CD8-positive, alpha-beta T cell (primary cell): ENCODE measurements at places on chromosomes 7 and 10.

- no peak for DNase-seq
These were observed 1.8 kb downstream of the GNG11 start for GRCh38 chr7:93923296-93923695.

DNA sequence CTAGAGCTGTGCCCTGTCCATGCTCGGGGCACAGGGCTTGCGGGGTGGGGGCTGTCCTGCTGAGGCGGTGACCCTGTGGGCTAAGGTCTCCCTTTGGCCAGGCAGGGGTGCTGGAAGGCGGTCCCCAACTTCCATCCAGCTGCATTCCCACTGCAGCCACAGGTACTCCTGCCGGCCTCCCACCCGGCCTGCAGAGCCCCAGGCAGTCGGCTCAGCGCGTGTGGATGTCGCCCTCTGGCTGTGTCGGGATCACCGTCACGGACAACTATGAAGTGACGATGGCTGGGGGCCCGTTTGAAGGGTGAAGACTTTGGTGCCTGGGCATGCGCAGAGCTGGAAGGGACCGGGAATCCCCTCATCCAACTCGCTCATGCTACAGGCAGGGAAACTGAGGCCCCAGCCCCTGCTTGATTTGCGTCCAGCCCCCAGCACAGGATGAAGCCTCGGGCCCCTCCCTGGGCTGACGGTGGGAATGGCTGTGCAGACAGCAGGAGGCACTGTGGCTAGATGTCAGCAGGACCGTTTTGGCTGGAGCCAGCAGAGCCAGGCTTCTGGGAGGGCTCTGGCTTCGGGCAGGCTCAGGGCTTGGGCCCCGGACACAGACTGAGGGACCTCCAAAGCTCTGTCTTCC, 2.3 kb upstream of the TMEM184A start:
- DNase-seq, result no peak

DNA sequence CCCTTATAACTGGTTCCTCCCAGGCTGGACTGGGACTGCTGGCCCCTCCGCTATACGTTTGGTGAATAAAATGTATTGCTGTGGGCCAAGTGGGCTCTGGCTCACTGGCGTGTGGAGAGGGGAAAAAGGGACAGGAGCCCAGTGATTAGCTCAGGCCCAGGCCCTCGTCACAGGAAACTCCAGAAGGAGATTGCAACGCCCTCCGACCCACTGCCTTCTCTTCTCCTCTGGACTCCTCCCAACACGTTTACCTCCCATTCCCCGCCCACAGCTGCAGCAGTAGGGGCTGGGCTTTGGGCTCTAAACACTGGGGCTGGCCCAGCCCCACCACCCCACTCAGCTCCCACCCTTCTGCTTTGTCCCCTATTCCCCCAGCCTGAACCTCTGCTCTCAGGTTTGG, 173.9 kb downstream of the NEURL1 start:
- DNase-seq, result no peak

- no peak for DNase-seq
These were observed 13.3 kb upstream of the SLC16A12 start for GRCh38 chr10:89548673-89549072.

DNA sequence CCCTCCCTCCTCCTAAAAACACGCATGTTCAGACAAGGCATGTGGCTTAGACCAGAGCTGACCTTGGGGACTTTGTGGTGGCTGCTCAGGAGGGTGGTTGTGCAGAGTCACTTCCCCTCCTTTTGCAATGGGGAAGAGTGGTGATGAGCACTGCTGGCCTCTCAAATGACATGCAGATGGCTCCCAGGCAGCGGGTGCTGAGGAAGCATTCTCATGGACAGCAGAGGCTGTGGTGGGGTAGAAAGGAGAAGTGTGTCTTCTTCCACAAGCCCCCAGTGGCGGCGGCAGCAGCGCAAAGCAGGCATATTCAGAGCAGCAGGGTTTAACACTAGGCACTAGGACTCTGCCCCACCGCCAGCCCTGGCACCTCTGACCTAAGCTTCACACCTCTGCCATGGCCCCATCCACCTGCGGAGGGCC, 105.9 kb upstream of the ANLN start:
- DNase-seq, result no peak

DNA sequence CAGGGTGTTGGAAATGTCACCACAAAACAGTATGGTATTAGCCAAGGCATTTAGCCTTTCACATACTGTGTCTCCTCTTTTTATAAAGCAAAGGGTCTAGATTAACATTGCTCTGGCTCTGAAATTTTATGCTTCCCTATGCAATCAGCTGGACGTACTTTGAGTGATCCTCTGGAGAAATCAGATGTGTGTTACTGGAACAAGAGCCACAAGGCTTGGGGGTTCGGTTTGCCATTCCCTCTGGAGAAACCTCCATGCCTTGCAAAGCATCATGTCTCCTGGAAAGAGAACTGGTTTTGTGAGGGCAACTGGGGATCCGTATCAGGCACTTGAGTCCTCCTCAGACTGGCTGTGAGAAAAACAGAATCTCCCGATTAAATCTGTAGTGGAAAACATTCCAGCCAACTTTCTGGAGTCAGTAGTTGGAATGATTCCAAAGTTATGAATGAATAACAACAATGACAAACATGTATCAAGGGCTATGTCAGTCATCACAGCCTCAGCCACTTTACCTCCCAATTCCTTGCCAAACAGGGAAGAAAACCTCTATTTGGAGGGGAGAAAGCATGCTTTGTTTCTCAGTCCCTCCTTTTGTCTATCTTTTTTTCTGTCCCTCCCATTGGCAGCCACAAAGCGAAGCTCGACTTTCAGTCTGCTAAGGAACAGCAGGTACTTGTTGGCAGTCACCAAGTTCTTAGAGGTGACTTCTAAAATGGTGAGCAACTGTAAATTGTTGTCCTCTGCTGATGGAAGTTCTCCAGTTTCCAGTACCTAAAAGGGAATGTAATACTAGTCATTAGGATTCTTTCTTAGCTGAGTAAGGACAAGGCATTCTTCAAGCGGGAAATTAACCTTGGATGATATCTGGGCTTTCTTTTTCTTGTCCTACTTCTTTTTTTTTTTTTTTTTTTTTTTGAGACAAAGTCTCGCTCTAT, 864.8 kb upstream of the AUTS2 start:
- DNase-seq, result no peak

- no peak for DNase-seq
These were observed 365.5 kb upstream of the BMPER start for GRCh38 chr7:33539659-33540400.

DNA sequence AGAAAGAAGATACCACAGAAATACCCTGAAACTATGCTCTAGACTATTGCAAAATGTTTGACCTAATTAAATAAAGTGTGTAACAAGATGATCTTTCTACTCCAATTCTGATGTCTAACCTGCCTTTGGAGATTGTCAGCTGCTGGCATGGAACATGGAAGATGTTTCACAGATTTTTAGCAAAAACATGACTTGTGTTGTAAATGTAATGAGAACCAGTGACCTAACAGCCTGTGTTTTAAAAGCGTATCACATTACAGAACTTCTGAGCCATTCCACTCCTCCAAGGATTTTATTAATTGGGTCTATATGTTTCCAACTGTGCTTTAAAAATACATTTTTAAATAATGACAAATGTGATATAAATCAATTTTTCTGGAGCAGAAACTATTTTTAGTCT, 526.3 kb upstream of the SEMA3D start:
- no peak for DNase-seq

DNA sequence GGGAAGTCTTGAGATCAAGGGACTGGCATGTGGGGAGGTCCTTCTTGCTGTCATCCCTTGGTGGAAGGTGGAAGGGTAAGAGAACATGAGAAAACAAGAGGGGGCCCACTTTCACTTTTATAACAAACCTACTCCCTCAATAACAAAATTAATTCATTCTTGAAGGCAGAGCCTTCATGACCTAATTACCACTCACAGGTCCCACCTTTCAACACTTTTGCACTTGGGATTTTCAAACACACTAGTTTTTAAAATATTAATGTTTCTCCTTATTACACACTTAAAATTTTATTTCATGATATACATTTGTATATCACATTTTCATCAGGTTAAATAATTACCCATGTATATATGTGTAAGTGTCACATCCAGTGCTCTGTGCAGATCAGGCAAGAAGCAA, 2.0 kb downstream of the ST7 start:
- no peak for DNase-seq

DNA sequence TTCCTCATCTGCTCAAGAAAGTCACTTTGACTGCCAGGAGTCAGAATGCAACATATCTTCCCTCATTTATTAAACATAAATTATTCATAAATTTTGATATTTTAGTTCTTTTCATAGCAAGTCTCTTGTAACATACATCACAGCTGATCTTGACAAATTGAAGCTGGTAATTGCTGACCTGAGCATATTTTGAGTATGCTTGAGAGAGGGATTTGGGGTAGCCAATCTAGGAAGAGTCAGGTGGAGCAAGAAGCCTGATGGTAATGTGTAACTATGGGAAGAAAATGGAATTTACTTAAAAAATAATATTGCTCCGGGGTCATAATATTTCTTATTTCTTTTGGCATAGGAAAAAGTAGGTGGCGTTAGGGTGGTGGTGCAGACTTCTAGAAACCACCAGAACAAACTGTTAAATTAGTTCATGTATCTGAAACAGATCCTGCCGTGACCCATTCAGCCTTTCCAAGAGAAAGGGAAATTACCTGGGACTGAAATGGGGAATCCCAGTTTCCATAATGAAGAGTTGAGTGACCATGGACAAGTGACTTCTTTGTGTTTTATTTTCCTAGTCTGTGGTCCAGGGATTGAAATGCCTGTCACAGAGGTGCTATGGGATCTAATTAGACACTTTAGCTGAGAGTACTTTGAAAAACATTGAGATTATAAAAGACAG, 12.9 kb downstream of the CPED1 start:
- DNase-seq, result no peak

DNA sequence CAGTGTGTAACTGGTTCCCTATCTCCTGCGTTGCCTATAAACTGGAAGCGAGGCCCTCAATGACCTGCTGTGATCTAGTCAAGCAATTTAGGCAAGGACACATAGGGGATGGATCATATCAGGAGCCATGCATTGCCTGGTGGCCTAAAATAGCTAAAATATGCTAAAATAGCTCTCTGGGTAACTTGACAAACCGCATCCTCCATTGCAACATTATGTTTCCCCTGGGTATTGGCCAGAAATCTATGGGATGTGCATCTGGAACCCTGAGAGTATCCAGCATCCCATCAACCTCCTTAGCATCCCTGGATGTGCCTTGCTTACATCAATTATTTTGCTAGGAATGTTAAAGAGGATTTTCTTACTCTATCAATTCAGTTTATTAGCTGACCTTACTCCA, 91.7 kb upstream of the ADCY1 start:
- no peak for DNase-seq

DNA sequence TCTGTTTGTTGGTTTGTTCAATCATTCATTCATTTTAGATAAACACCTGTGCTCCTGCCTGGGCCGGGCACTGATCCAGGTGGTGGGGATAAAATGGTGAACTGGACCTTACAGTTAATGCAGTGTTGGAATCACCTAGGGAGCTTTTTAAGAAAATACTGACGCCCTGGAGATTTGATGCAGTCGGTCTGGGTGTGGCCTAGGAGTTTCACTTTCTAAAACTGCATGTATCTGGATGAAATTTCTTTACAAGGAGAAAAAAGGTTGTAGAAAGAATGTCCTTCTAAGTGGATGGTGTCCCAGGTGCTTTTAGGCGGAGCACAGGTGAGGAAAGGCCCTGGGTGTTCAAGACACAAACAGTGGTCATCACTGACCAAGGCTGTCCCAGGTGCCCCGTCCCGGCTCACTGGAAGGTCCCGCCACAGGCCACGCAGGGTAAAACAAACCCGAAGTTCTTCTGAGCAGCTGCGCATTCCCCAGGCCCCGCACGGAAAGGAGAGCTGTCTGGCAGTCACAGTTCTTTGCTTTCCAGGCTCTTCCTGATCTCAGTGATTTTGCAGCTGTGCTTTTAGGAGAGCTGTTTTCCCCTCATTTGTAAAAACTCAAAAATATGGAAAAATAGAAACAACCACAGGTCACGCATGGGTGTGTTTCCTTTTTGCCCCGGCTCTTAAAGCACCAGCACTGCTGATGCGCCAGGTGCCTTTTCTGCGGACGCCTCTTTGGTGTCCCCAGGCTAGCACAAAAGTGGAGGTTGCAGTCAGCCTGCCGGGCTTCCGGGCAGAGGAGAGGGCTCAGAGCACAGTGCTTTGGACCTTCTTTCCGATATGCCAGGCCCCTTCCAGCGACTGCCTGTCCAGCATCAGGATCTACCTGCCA, 161.9 kb downstream of the GRK5 start:
- no peak for DNase-seq

- DNase-seq, result no peak
These were observed 57.6 kb downstream of the MMRN2 start for GRCh38 chr10:86899670-86900276.

- DNase-seq, result no peak
These were observed 17.8 kb upstream of the CCNJ start for GRCh38 chr10:96025566-96025965.

- no peak for DNase-seq
These were observed 27.7 kb upstream of the DDIT4 start for GRCh38 chr10:72245949-72246525.

DNA sequence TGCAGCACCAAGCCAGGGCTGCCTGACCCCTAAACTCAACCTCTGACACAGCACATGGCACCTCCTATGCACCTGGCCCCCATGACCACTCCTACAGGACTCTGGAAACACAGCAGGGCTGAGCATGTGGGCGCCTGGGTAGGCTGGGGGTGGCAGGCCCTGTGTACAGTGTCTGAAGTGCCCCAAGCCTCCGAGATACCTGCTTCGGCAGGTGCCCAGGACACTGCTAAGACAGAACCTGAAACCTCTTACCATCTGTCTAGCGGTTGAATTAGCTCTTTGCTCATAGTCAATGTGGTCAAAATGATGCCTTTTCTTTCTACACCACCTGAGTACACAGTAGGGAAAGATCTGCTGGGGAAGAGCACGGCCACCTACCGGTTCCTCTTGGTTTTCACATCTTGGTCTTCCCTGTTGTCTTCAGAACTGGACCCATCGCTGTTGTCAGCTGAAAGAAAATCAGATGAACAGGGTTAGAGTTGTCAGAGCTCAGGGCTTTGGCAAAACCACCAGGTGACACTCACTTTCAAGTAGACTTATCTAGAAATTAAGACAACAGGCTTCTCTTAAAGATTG, 177.4 kb downstream of the TCERG1L start:
- no peak for DNase-seq

DNA sequence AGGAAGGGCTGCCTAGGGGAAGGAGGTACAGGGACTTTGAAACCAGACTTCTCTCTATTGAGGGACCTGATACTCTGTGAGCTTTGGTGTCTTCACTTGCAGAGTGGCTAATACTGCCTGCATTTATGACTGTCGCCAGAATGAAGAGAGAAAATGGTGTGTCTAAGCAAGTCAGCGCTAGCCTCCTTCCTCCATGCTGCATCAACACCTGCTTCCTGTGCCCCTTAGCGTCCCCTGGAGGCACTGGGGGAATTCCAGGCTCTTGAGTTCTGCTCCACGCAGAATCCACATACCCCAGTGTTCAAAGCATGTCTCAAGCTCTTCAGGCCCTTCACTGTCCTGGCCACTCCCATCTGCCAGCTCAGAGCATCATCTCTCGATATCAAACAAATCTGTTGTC, 140.5 kb downstream of the PKD1L1 start:
- DNase-seq, result no peak
